ENCODE measurements at places on chromosomes 3 and 15.

DNA sequence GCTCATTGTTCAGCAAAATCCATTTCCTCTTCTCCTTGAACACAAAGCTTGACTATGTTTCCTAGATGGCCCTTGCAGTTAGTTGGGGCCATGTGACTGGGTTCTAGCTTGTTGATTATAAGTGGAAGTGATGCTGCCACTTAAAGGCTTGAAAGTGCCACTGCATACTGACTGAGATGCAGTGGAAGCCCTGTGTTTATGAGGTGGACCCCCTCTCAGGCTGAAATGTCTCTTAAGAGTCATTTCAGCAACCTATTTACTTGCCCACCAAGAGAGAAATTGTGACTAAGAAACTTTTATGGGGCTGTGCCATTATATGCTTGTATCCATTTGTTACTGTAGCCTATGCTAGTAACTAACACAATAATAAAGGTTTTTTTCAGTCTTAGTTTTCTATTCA lies 8.4 kb upstream of the ANP32A start:
- no peak for DNase-seq

DNA sequence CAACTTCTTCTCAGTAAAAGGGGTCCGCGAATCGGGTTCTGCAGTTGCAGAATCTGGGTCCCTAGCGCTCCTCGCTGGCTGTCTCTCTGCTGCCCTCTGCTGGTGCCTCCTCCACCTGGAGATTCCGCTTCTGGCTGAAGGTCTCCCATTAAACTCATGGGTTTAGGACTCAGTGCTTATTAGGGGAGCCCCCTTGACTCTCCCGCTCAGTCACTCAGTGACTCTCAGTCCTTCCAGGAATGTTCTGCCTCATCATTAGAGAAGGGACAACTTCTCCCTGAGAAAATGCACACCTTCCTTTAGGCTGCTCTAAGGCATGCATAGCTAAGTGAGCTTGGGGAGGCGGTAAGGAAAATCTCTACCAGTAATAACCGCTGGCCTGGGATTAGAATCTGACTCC lies 7.1 kb downstream of the CPN2 start:
- peak; percentile 46 for DNase-seq

DNA sequence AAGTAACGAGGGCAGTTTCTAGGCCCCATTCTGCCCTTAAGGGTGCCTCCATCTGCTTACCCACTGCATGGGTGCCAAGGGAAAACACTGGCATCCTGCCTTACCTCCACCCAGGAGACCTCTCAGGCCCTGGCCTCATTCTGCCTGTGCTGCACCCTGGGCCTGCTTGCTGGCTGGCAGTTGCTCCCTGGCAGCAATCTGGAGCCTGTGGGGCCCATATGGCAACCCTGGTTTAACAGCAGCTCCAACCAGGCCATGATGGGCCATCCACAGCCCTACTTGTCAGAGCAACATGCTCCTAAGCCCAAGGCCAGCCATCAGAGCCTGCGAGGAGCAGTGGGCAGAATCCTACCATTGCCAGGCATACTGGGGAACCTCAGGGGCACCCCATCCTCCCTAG lies 3.7 kb downstream of the C3orf18 start:
- DNase-seq, result no peak

GRCh38 chr3:166446291-166446690 lies 609.1 kb upstream of the BCHE start:
- DNase-seq, result no peak

- no peak for DNase-seq
Observed at GRCh38 chr15:84035399-84035766, 200.2 kb upstream of the GOLGA6L4 start.

- no peak for DNase-seq
Observed at GRCh38 chr3:161851941-161852566, 355.4 kb downstream of the OTOL1 start.
